CD8-positive, alpha-beta memory T cell (primary cell): ENCODE measurements at places on chromosomes 7 and 10. TPM values are rescaled to one million over a fixed set of nuclear protein-coding genes. Genes with fewer than 3 reads are reported as not detected.

DNA sequence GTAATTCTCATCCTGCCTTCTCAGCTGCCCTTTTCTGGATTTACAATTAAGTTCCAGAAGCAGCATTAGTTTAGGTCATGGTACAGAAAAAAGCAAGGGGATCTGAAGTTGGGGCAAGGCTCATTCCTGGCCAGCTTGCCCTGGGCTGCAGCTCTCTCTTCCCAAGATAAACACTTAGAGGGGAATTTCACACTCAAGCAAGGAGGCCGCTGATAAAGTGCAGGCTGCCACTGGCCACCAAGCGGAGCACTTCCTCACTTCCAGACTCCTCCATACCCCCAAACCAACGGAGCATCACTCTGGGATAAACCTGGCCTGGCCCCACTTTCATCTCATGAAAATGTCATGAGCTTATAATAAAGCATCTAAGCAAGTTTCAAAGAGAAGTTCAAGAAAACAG lies 445.5 kb upstream of the MKI67 start:
- no peaks in the 10 kb centered on the region for H3K36me3 ChIP-seq
- H3K4me1 ChIP-seq = no peaks in the 10 kb centered on the region

DNA sequence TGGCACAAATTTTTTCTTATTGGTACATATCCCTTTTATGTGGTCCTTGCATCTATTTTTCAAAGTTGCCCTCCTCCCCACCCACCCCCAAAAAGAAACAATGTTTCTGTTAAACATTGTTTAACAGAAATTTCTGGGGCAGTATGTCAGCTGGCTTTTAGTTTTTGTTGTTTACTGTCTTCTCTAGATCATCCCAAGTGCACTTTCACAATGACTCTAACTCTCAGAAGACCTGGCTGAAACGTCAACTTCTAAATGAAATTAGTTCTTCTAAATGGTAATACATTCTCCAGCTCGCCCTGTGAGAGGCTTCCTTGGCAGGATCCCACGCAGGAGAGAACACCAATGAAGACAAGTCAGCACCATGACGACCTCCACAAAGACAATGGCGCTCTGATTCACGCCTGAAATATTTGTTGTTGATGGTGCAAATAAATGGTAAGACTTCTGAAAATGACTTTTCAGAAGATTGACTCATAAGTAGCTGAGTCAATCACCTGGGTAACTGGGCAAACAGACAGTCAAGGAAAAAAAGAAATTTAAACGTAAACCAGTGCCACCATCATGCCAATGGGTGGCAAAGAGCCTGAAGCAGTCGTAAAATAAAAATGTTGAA lies 293.7 kb downstream of the FZD1 start:
- H3K27me3 ChIP-seq = no peaks in the 10 kb centered on the region
- H3K27ac ChIP-seq = no peak overlapping the region
- DNase-seq = no peak
- H3K4me1 ChIP-seq = no peaks in the 10 kb centered on the region
- H3K36me3 ChIP-seq = no peaks in the 10 kb centered on the region

DNA sequence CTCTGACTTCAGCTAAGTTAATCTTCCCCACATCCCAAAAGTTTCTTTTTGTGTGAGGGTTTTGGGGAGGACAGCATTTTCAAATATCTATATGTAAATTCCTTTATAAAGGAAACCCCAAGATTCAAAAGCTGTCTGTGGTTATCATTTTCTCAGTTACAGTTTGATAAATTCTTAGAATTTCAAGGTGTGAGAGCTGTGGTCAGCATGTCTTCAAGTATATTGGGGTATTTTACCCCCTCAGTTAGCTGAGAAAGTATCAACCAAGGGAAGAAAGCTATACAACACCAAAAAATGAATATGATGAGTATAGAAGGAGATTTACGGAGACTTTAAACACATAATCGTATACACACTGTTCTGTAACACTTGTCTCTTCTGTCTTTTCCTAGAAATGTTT lies 109.2 kb downstream of the SND1 start:
- H3K36me3 ChIP-seq = no peaks in the 10 kb centered on the region
- peaks cover 15% of the 10 kb centered on the region for H3K4me1 ChIP-seq
- H3K27ac ChIP-seq = no peak overlapping the region
- no peak for DNase-seq
- H3K4me3 ChIP-seq = no peak overlapping the region
- no peaks in the 10 kb centered on the region for H3K27me3 ChIP-seq

DNA sequence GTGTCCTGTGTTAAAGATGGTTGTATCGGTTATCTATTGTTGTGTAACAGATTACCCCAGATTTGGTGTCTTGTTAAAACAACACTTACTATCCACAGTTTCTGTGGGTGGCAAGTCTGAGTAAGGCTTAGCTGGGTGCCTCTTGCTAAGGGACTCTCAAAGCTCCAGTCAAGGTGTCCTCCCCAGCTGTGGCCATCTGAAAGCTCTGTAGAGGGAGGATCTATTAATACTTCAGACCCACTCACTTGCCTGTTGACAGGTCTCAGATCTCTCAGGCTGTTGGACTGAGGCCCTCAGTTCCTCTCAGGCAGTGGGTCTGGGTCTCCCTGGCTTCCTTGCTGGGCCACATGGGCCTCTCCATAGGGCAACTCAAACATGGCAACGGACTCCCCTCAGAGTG lies 19.6 kb downstream of the ARID5B start:
- no peak for DNase-seq
- no peaks in the 10 kb centered on the region for H3K27me3 ChIP-seq
- H3K4me1 ChIP-seq = no peaks in the 10 kb centered on the region
- H3K4me3 ChIP-seq = no peak overlapping the region
- H3K36me3 ChIP-seq = no peaks in the 10 kb centered on the region

DNA sequence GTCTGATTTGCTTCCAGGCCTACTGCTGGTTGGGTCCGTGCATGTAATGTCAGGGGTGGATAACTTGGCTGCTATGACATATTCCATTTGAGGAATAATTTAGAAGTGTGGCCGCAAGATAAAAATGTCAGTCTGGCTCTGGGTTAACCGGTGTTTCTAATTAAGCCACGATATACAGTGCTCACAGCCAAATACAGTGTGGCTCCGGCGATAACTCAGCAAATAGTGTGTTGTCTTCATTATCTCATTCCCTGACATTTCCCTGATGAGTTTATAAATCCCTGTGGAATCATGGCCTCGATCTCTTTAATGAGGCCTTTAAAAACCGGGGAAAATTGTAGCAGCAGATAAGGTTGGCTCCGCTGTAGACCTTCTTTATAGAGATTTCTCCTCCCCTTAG lies 1125.0 kb downstream of the TYW1 start:
- no peak overlapping the region for H3K27ac ChIP-seq
- no peaks in the 10 kb centered on the region for H3K27me3 ChIP-seq
- no peaks in the 10 kb centered on the region for H3K36me3 ChIP-seq
- H3K4me3 ChIP-seq = no peak overlapping the region
- DNase-seq = no peak

DNA sequence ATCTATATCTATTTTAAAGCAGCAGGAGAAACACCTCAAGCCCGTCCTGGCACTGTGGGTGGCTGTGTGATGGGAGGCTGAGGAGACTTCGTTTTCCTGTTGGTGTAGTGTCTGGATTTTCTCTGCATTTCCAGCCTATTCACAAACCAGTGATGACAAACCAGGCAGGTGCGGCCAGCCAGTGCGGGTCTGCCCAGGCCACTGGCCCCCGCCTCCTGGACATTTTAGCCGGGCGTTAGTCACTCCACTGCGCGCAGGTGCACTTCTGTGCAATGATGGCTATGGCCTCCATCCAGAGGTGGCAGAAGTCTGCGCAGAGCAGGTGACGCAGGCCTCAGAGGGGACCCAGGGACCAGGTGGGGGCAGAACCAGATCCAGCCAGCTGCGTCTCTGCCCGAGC lies 64.9 kb upstream of the PITRM1 start:
- H3K4me1 ChIP-seq = no peaks in the 10 kb centered on the region
- H3K36me3 ChIP-seq = no peaks in the 10 kb centered on the region
- H3K27me3 ChIP-seq = no peaks in the 10 kb centered on the region
- no peak for DNase-seq
- no peak overlapping the region for H3K27ac ChIP-seq

- peak; percentile 50 for DNase-seq
- peaks cover 26% of the 10 kb centered on the region for H3K36me3 ChIP-seq
- H3K27ac ChIP-seq = peak overlapping the region; percentile 7
- no peaks in the 10 kb centered on the region for H3K27me3 ChIP-seq
- peak overlapping the region; percentile 62 for H3K4me3 ChIP-seq
- H3K4me1 ChIP-seq = peaks cover 23% of the 10 kb centered on the region
These were observed 822 bp downstream of the SAMD9L start for GRCh38 chr7:93147363-93147762.

DNA sequence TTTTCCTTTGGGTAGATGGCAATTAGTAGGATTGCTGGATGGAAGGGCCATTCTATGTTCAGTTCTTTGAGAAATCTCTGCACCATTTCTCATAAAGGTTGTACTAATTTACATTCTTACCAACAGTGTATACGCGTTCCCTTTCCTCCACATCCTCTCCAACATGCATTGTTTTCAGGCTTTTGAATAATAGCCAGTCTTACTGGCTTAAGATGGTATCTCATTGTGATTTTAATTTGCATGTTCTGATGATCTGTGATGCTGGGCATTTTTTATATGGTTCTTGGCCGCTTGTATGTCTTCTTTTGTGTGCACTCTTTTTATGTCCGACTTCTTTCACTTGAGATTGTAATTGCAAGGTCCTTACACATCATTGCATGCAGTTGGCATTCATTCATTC lies 11.7 kb downstream of the CLIP2 start:
- H3K4me1 ChIP-seq = no peaks in the 10 kb centered on the region
- no peaks in the 10 kb centered on the region for H3K36me3 ChIP-seq
- no peak overlapping the region for H3K4me3 ChIP-seq
- H3K27ac ChIP-seq = no peak overlapping the region

DNA sequence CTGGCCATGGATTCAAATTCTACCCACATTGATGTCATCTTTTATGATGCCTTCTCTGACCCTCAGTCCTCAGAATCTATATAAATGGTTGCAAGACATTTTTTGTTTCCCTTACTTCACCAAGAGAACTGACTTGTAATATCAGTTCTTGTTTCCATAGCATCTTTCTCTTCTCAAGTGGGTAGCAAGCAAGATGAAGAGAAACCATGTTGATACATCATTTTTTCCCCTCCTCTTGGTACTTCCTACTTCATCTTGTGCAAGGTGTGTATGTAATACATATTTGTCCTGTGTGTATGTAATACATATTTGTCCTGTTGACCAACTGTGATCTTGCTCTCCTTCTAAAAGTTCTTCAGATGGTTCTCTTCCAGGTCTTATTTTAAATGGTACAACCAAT lies 348.6 kb downstream of the PTEN start:
- no peaks in the 10 kb centered on the region for H3K36me3 ChIP-seq
- H3K27ac ChIP-seq = no peak overlapping the region
- no peaks in the 10 kb centered on the region for H3K27me3 ChIP-seq
- no peak for DNase-seq

DNA sequence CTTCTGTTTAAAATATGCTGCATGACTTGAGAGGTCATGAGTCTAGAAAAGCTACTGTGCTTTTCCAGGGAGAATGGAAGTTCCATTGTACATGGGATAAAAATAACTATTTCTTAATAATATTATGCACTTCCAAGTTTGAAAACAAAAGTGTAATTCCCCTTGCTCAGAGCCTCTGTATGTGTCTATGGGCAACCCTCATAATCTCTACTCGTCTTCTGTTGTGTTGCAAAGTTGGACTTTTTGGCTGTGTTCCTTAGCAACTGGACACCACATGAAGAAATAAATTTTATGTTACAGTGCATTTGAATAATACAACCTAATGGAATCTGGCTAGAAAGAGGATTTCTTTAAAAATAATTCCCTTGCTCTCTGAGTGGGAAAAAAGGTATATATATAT lies 242.6 kb downstream of the TWIST1 start:
- no peaks in the 10 kb centered on the region for H3K4me1 ChIP-seq
- H3K4me3 ChIP-seq = no peak overlapping the region
- no peaks in the 10 kb centered on the region for H3K27me3 ChIP-seq
- no peak for DNase-seq
- no peaks in the 10 kb centered on the region for H3K36me3 ChIP-seq

- H3K27ac ChIP-seq = no peak overlapping the region
- H3K4me1 ChIP-seq = peaks cover 38% of the 10 kb centered on the region
- H3K4me3 ChIP-seq = no peak overlapping the region
- no peaks in the 10 kb centered on the region for H3K36me3 ChIP-seq
- DNase-seq = no peak
These were observed 106.8 kb downstream of the RBM20 start for GRCh38 chr10:110750931-110751330.

DNA sequence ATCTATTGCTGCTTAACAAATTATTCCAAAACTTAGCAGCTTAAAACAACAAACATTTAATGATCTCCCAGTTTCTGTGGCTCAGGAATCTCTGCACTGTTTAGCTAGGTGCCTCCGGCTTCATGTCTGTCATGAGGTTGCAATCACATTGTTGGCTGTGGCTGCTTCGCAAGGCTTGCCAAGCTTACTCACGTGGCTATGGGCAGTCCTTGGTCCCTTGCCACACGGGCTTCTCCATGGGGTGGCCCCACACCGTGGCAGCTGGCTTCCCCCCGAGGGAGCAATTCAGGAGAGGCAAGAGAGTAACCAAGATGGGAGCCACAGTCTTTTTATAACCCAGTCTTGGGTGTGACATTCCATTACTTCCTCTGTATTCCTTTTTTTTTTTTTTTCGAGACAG lies 67.4 kb downstream of the NEURL1 start:
- DNase-seq = no peak
- H3K36me3 ChIP-seq = no peaks in the 10 kb centered on the region
- H3K4me3 ChIP-seq = no peak overlapping the region
- no peaks in the 10 kb centered on the region for H3K4me1 ChIP-seq
- no peak overlapping the region for H3K27ac ChIP-seq

DNA sequence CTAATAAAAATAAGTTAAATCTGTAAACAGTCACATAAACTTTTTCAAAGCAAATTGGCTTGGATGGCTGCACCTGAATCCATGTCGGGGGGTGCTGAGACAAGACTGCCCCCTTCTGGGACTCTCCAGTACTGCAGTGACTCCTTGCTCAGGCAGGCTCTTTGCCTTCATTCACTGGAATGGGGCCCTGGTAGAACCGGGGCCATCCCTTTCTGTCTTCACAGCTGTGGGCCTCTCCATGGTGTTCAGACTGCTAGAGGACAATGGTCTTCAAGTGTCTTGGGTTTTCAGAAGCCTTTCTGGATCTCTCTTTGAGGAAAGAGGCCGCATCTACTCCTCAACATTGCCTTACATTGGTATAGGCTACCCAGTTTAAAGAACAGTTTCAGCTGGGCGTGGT lies 16.1 kb upstream of the IMPDH1 start:
- H3K27ac ChIP-seq = no peak overlapping the region
- H3K27me3 ChIP-seq = no peaks in the 10 kb centered on the region
- peaks cover 4% of the 10 kb centered on the region for H3K4me1 ChIP-seq
- H3K4me3 ChIP-seq = no peak overlapping the region
- DNase-seq = peak; percentile 67

ZPBP gene
- not detected for total RNA-seq

HYAL4 gene
- not detected for total RNA-seq

DEPP1 gene
- 0.11 TPM for total RNA-seq

KLF14 gene
- not detected for total RNA-seq
